ENCODE measurements at places on chromosomes 4 and X. TPM values are rescaled to one million over a fixed set of nuclear protein-coding genes. Genes with fewer than 3 reads are reported as not detected.

DNA sequence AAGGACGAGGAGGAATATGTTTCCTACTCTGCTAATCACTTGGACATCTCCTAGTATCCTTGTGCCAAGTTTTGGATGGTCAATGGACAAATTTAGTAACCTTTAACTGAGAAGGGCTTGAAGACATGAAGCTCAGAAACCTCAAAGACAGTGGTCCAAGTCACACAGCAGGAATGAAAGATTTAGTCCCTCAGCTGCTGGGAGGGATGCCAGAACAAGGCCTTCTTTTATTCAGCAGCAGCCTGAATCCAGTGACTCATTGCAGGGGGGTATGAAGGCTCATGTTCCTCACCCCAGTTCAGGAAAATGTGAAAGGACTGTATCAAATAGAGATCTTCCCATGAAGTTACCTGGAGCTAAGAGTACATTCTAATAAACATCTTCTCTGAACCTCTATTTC is 214.9 kb upstream of the UGT8 start:
- DNase-seq, result no peak

- DNase-seq, result no peak
These were observed 516.8 kb upstream of the SPANXN1 start for GRCh38 chrX:144730471-144730870.

- DNase-seq, result no peak
These were observed 236.2 kb upstream of the HAND2 start for GRCh38 chr4:173766171-173766600.

DNA sequence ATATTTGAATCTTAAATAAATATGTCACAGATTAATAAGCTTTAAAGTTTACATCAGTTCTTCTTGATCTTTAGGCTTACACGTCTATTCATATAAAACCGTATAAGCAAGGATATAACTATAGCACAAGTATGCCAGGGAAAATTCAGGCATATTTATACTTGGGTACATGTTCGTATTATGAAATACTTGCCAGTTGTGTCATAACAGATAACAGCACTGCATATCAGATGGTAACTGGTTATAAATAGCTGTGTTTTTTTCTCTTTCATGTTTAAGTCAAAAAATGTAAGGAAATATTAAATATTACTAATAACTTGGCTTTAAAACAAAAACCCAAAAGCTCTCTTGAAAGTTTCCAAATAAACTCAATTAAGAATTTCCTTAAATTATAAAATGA is 17.5 kb downstream of the BRWD3 start:
- DNase-seq, result no peak

GRCh38 chrX:98405376-98405775 is 1521.7 kb downstream of the RPA4 start:
- DNase-seq, result no peak

DNA sequence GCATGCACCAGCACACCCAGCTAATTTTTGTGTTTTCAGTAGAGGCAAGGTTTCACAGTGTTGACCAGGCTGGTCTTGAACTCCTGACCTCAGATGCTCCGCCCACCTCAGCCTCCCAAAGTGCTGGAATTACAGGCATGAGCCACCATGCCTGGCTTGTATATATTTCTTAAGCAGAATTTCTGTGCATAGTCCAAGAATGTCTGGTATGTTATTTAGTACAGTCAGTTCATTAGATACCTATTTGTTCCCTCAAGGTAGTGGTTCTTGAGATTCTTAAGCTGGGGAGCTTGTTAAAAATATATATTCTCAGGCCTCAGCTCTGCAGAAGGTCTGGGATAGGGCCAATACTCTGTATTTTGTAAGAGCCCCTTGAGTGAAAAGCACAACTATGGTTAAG is 4.6 kb upstream of the SERTM2 start:
- DNase-seq, result no peak

DNA sequence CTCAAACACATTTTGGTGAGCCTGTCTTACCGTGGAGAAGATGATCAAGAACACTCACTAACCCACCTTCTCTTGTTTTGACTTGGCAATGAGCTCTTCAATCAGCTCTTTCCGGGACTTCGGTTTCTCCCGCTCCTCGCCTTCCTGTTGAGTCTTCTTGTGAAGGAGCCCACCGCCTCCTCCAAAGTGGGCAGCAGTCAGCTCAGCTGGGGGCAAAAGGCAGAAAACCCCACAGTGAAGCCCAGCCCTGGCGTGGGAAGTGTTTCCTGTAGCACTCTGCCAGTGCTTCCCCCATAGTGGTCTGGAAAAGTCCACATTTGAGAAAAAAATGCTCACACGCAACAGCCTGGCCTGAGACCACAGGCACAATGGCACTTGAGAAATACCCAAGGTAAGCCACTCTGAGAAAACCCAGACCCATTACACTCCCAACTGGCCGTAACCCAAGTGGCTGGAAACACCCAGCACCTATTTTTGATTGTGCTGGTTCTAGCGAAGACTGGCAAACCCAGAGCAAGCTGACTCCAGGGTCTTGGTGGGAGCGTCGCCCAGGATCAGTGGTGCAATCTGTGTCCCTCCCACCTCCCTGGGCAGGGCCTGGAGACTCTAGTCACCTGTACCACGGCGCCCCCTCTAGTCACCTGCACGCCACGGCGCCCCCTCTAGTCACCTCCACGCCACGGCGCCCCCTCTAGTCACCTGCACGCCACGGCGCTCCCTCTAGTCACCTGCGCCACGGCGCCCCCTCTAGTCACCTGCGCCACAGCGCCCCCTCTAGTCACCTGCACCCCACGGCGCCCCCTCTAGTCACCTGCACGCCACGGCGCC is 8.6 kb downstream of the NOP14 start:
- no peak for DNase-seq

DNA sequence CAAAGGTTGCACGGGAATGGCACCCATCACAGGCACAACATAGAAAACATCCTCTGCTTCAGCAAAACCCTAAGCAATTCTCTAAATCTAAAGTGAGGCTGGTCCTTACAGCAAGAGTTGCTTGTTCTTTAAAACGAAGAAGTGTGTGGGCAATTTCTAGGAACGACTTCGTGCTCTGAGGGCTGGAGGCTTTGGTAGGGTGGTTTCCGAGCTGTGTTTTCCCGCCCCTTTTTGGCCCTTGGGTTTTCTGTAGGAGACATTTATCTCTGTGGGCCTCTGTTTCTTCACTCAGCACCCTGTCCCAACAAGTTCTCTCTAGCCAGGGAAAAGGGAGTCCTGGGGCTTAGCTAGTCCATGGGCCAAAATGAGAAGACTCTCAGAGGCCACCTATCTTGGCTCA is 84.2 kb downstream of the SLC2A9 start:
- no peak for DNase-seq

DNA sequence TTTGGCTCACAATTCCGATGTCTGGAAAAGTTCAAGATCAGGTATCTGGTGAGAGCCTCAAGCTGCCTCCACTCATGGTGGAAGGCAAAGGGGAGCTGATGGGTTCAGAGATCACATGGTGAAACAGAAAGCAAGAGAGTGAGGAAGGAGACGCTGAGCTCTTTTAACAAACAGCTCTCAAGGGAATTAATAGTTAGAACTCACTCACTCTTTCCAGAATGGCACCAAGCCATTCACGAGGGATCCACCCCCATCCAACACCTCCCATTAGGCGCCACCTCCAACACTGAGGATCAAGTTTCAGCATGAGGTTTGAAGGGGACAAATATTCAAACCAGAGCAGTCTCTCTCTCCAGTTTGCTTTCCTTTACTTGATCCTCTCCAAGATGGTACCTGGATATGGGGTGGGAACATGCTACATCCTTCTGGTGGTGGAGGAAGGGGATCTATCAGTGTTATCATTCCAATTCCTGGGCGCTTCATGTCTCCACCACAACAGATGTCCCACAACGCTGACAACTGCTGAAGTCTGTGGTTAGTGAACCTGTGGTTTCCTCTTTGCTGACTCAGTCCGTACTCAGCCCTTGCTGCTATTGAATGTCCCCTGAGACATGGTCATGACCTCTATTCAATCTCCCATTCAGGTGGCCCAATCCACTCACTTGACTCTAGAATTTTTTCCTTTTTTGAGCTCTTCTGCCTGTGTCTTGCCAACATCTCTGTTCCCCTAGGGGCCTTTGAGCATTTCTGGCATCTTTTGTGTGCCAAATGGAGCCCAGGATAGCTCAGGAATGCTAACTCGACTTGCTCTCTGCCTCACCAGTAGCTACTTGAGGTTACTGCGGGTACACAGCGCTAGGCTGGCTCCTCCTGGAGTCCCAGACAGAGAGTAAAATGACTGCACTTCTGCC is 395.2 kb downstream of the MID1IP1 start:
- DNase-seq, result no peak

DNA sequence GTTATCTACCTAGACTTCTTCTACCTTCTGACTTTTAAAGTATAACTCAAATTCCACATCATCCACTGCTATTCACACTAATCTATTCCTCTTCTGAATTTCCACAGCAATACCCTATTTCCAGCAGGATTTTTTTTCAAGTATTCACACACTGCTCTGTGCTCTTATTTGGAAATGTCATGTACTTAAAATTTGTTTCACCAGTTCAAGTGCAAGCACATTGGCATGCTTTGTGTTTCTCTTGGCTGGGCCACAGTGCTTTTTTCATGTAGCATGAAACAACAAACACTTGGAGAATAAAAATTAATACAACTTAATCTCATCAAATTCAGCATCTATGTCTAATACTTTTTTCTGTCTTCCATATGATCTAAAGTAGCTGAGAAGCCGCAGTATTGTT is 161.8 kb upstream of the PCDH18 start:
- DNase-seq, result no peak

- no peak for DNase-seq
These were observed 42.7 kb downstream of the GATB start for GRCh38 chr4:151717909-151718628.

DNA sequence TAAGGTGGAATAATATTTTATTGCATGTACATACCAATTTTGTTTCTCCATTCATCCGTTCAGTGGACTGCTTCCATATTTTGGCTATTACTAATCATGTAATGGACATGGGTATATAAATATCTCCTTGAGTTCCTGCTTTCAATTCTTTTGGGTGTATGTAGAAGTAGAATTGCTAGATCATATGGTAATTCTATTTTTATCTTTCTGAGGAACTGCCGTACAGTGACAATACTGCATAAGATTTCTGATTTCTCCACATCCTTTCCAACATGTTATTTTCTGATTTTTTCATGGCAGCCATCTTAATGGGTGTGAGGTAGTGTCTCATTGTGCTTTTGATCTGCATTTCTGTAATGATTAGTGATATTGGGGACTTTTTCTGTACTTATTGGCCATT is 19.2 kb downstream of the ALPK1 start:
- DNase-seq, result no peak

DNA sequence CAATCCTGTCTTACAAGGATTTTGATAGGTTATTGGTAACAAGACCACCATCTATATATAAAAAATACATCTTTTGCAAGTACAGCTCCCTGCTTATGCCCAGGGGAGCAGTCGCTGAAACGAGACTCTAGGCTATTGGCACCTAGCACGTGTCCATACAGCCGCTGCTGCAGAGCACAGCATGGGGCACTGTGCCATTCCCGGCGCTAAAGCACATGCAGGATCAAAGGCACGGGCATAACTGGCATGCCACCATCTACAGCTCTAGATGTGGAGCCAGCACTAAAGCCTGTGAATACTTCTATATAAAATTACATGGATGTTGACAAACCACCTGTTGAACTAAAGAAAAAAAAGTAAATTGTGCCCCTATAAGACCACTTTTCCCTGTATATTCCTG is 144.8 kb downstream of the COL25A1 start:
- DNase-seq, result no peak

DNA sequence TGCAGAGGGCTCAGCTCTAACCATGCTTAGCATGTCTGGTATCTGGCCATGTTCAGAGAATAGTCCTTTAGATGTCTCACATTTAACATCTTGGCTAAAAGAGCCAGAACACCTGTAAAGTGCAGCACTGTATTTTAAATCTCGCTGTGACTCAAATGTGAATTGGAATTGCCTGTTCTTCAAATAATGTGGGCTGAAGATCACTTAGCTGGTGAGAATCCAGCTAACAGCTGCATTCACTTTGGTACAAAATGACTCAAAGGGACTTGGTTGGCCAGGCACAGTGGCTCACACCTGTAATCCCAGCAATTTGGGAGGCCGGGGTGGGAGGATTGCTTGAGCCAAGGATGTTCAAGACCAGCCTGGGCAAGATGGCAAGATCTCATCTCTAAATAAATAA is 63.5 kb upstream of the PLAC8 start:
- no peak for DNase-seq

DNA sequence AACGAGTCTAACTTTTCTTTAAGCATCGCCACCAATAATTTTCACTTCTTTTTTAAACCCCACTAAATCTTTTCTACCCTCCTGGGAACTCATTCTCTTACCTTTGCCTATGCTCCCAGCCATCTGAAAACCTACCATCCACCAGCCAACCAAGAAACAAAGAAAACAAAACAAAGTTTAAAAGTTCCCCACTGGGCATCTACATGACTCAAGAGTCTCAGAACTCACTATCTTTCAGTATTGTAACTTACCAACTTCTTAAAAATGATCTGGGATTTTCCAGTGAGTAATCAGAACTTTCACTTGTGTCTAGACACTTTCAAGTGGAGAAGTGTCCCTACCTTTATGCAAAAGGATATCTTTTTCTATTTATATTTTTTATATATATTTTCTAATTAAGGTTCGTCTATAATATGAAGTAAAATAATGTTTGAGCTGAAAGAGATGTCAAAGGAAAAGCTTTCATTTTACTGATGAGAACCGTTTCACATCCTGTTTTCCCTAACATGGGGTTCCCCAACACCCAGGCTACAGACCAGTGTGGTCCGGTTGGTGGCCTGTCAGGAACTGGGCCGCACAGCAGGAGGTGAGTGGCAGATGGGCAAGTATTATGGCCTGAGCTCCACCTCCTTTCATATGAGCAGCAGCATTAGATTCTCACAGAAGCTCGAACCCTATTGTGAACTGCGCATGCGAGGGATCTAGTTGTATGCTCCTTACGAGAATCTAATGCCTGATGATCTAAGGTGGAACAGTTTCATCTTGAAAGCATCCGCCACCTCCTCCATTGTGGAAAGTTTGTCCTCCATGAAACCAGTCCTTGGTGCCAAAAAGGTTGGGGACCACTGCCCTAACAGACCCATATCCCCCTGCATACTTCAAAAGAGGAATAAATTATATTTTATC is 9.8 kb upstream of the TIGD2 start:
- no peak for DNase-seq

TLR1 gene
- total RNA-seq, result 4.9 TPM

GAGE2A gene
- total RNA-seq, result not detected

SSX2B gene
- total RNA-seq, result not detected

TRIM61 gene
- total RNA-seq, result 1.5 TPM

TSPAN6 gene
- 3.0 TPM for total RNA-seq

GALNT7 gene
- total RNA-seq, result 7.2 TPM

ADRA2C gene
- 5.4 TPM for total RNA-seq

DGKK gene
- not detected for total RNA-seq

FAT1 gene
- total RNA-seq, result 90.7 TPM

SAGE1 gene
- total RNA-seq, result not detected

STEEP1 gene
- total RNA-seq, result 17.8 TPM

ARAP2 gene
- total RNA-seq, result 6.6 TPM

CT55 gene
- not detected for total RNA-seq
